Fibroblast of upper back skin (primary cell): ENCODE measurements at places on chromosomes 3 and 15.

- DNase-seq: no peak
These were observed 156.2 kb upstream of the THRB start for GRCh38 chr3:24650839-24651238.

DNA sequence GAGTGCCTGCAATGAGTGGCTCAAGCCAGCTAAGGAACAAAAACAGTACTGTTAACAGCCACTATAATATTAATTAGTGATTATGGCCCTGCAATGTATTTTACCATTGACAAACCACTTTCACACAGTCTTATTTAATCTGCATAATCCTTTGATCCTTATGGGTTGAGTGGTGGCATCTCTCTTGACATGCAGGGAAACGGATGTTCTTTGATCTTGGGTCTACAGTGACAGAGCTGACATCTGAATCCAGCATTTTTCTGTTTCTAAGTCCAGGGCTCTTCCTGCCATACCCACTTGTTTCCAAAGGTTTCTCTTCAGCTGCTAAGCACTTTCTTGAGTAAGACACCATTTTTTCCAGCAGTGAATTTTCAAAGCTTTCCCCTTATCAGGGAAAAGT, 277.7 kb upstream of the ROPN1 start:
- no peak for DNase-seq

DNA sequence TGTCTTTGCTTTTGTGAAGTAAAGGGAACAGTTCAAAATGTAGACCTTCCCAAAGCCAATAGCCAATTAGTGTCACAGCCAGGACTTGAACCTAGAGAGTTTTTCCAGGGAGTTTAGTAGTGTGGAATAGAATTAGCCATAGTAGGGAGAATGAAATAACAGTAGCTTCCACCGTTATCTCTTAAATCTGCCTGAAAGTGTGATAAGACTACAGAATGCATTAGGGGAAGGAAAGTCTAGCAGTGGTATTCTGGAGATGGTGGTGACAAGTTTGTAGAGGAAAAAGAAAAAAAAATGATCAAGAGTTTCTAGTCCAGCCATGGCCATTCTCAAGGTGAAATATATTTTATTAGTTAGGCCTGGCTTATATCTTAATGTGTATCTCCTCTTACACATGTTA, 13.8 kb downstream of the ATP11B start:
- DNase-seq: no peak

DNA sequence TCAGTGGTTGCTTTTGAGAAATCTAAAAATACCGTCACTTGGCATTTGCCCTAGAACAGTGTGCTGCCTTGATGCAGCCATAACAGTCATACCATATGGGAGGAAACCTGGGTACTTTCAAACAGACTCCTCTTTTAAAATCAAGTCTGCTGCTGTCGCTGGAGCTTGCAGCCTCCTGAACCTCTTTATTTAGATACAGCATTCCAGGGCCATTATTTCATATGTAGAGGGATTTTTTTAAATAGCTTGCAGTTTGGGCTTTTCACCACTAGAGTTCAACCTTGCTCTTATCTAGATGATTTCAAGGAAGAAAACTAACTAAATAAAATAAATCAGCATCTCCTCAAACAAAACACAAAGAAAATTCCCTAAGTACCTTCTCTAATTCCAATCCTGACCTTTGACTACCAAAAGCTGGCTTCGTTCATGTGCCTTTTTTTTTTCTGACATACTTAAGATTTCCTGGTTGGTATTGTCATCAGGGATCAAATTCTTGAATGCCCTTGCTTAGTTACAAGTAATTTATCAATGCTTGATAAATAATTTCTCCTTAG, 111.6 kb downstream of the KBTBD8 start:
- peak; percentile 76 for DNase-seq

DNA sequence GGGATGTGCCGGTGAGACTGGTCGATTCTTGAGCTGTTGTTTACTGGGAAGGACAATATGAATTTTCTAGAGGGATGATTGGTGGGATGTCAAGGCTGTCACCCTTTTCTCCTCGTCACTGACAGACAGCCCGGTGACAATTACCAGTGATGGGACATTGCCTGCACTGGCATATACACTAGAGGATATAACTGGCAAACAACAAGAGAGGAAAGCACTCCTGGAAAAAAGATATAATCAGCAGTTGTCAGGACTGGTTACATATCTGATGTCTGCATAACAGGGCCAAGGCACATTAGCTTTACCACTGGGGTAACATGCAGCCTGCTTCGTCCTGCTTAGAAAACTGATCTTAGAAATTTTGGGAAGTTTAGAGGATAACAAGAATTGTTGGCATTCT, 131.1 kb downstream of the ROBO2 start:
- DNase-seq: no peak

GRCh38 chr3:72380193-72380592, 468.1 kb downstream of the SHQ1 start:
- DNase-seq: no peak

- no peak for DNase-seq
These were observed 36.0 kb upstream of the CORO2B start for GRCh38 chr15:68542771-68543164.

- DNase-seq: peak; percentile 60
These were observed 67.0 kb downstream of the ZNF609 start for GRCh38 chr15:64527263-64527984.

DNA sequence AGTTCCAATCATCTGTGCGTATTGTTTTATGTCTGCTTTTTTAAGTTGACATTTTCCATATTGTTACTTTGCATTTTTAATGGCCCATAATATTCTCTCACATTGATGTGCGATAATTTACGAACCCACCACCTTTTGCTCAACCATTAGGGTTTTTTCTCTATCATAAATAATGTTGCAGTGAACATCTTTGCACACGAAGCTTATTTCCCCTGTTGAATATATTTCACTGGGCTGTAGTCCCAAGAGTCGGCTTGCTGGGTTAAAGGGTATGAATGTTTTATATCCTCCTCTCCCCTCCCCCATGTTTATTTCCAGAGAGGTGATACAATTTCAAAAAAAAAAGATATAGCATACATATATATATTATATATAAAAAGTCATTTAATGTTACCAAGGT, 272.7 kb upstream of the RGMA start:
- no peak for DNase-seq

DNA sequence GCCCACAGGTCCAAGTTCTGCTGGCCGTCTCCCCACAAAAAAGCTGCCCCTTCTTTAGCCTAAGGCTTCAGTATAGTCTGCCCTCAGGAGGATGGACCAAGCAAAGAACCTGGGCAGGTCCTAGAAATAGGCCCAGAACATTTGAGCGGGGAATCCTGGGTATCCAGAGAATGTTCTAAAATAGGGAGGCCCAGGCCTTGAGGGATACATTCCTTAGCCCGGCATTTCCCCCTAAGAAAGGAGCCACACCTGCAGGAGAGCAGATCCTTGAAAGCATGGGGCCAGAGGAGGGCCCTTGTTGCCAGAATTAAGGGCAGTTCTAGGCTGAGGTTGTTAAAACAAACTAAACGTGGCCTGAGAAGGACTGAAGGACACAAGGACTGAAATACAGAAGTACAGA, 20.6 kb upstream of the MEX3B start:
- no peak for DNase-seq

- peak; percentile 63 for DNase-seq
These were observed 200.3 kb upstream of the ICE2 start for GRCh38 chr15:60679256-60679655.

GRCh38 chr15:78682004-78682651, 41.1 kb upstream of the CHRNB4 start:
- no peak for DNase-seq

GRCh38 chr15:80798911-80799310, 19.7 kb downstream of the CEMIP start:
- DNase-seq: no peak

DNA sequence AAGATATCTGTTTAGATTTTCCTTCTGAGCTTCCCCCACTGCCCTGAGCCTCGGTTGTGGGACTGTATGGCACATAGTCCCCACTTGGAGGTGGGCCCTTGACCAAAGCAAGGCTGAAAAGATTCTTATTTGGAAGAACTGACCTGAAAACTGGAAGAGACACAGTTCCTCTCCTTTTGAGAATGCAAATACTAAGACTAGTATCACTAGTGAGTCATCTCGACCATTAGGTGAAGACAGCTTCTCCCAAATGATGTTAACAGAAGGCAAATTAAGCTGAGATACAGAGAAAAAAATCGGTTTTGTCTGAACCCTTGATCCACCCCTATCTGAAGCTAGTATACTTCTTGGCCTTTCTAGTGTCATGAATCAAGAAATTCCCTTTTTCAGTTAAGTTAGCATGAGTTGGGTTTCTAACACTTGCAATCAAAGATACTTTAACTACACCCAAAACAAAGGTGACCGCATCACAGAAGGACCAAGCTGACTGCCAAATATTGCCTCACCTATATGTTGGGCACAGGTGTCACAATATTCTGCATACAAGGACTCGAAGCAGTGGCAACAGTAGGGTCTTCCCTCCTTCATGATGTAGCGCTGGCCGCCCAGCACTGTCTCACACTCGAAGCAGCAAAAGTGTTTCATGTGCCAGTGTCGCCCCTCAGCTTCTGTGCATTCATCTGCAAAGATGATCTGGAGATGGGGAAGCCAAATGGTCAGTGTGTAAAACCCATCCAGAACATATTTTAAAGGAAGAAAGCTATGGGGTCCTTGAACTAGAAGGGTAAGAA, 72.4 kb downstream of the PRICKLE2 start:
- no peak for DNase-seq

GRCh38 chr3:58697561-58697960, 31.0 kb upstream of the FAM3D start:
- DNase-seq: no peak

- peak; percentile 43 for DNase-seq
These were observed 8.9 kb upstream of the MAP3K13 start for GRCh38 chr3:185353823-185354614.

DNA sequence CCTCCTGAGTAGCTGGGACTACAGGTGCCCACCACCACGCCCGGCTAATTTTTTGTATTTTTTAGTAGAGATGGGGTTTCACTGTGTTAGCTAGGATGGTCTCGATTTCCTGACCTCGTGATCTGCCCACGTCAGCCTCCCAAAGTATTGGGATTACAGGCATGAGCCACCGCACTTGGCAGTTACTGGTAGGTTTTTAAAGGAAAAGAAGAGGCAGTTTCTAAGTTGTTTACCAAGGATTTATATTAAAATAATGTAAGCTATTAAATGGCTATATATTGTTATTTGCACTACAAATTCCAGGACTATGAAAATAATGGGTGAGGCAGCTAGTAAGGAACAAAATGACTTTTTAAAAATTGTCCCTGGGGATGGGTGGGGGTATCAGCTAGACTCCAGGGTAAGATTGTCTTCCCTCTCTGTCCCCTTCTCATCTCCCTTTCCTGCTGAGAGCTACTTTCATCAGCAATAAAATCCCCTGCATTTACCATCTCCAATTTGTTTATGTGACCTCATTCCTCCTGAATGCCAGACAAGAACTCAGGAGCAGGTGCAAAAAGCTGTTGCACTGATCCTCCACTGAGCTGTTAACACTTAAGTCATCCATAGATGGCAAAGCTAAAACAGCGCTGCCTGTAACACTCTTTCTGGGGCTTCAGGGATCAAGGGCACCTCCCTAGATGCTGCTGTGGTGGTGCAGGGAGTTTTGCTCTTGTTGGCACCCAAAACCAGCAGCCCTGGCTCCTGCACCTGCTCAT, 165.2 kb downstream of the ZPLD1 start:
- DNase-seq: no peak

GRCh38 chr15:81310480-81310879, 13.5 kb downstream of the STARD5 start:
- DNase-seq: no peak

DNA sequence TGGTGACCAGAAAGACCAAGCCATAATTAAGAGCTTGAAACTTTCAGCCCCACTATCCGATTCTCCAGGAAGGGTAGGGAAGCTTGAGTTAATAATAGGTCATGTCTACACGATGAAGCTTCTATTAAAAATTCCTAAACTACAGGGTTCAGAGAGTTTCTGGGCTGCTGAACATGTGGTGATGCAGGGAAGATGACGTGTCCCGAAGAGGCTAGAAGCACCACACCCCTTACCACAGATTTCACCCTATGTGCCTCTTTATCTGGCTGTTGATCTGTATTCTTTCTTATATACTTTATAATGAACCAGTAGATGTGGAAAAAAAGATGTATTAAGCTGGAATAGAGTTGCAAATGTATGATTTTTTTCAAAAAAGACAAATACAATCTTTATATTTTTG, 473.4 kb downstream of the NLGN1 start:
- DNase-seq: peak; percentile 48

DNA sequence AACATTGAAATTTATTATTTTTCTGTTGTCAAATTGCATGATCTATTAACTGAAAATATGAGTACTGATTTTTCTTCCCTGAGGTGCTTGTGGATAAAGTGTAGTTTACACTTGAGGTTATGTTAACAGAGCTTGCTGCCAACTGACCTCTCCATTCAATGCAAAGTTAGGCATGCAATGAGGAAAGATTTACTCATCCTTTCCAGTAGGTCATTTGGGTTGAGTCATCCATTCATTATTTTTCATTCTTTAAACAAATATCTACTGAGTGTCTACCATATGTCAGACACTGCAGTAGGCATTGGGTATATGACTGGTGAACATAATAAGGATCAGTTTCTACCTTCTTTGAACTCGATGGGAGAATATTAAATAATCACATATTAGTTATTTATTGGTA, 604.1 kb downstream of the EDEM1 start:
- DNase-seq: peak; percentile 49

- DNase-seq: peak; percentile 31
These were observed 21.4 kb downstream of the FAH start for GRCh38 chr15:80174017-80174746.

- no peak for DNase-seq
These were observed 61.6 kb upstream of the IQSEC1 start for GRCh38 chr3:13134879-13135206.

DNA sequence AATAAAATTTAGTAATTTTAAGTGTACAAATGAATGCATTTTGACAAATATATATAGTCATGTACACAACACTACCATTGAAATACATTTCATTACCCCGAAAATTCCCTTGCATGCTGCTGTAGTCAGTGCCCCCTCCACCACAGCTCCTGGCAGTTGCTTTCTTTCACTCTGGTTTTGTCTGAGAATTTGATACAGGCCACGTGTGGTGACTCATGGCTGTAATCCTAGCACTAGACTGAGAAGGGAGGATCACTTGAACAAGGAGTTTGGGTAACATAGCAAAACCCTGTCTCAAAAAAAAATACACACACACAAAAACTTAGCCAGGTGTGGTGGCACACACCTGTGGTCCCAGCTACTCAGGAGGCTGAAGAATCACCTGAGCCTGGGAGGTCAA, 65.4 kb downstream of the TFRC start:
- peak; percentile 63 for DNase-seq

GRCh38 chr15:91873138-91873536, 19.6 kb downstream of the SLCO3A1 start:
- no peak for DNase-seq

DNA sequence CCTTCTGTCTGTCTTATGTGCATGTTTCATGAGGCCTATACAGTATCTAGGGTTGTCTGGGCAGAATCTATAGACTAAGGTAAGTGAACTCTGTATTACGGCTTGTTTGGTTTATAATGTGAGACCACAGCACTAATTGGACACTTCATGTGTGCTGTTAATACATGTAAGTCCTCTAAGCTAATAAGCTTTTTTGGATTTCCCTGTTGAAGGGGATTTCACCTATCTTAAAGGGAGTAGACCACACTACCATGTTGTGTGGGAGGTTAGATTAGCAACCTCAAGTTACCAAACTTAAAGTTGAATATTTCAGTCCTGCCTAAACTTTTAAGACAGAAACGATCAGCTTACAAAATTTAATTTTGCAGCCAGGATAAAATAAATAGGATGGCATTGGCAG, 189.8 kb upstream of the GOLIM4 start:
- no peak for DNase-seq
